ENCODE measurements at places on chromosomes 16 and 17. TPM values are rescaled to one million over a fixed set of nuclear protein-coding genes. Genes with fewer than 3 reads are reported as not detected.

GRCh38 chr16:56774016-56774680, 44.2 kb downstream of the NUP93 start:
- no peak for DNase-seq

- DNase-seq = no peak
Measured at GRCh38 chr16:87996962-87997880, 46.0 kb downstream of the BANP start.

DNA sequence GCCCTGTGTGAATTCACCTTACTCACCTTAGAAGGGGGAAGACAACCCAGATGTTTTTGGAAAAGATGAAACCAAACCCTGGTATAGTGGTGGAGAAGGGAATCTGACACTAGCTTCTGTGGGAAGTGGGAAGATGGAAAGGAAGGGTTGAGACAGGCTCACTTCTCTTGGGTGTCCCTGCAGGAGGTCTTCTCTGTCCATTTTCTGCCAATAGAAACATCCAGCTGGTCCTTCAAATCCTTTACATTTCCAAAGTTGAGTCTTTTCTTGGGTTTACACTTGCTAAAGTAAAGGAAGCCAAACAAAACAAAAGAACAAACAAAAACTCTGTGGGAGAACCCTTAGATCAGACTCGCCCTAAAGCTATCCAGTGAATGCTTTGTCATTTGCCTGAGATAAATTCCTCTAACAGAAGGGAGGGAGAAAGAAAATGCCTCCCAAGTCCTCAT, 10.2 kb downstream of the HOXB1 start:
- DNase-seq = no peak

DNA sequence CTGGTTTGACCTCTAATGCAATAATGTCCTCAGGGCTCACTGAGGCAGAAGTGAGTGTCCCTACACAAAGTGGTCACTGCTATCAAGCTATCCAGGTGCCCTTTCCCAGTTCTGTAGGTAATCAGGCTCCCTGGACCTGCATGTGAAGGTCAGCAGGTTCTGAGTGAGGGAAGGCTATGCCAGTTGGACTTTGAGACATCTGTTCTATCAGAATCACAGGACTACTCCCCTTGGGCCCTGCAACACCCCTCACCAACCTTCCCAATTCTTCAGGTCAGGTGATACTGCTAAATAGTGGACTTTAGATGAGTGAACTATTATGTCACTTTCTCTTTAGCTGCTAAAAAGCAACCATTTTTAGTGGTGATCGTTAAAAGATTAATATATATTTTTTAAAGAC, 37.6 kb downstream of the ZZEF1 start:
- DNase-seq = no peak

- DNase-seq = no peak
Measured at GRCh38 chr17:7427549-7427948, 1.1 kb upstream of the SPEM3 start.

DNA sequence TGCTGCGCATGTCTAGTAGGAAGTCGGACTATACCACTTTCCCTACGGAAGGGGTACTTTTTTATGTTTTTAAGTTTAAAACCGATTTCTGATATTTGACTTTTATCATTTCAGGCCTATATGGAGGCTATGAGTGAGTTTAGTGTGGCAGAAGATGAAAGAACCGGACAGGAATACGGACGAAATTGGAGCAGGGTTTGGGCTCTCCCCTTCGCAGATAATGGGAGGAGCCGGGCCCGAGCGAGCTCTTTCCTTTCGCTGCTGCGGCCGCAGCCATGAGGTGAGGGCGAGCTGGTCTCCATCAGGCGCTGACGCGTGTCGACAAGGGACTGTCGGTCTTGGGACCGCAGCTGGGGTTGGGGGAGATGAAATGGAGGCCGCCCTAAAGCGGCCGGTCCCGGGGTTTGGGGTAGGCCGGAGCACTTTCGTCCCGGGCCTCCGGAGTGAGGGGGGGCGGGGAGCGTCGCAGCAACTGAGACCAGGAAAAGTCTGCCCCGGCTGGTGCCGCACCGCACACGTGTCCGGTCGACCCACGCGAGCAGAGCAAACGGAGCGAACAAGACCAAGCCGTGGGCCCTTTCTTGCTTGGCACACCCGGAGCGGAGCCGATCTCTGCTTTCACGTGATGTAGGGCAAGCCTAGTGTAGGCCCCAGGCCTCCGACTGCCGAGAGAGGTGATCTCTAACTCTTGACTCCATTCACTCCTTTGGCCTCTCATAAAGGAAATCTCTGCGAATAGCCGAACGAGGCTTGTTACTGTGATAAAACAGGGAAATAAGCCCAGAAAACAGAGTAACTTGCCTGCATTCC, at the start of gene RPL19:
Gene RPL19, plus strand, starts transcription at position 214 of the 810 bp plus-strand sequence. Its CDS starts 62 bp downstream, at position 276.
- DNase-seq = peak; percentile 86

GRCh38 chr16:84940670-84941551, 70.4 kb downstream of the ZDHHC7 start:
- DNase-seq = no peak

GRCh38 chr17:42846594-42847280, 2.4 kb downstream of the AOC2 start:
- no peak for DNase-seq

GRCh38 chr17:63291258-63291657, 154.8 kb downstream of the CYB561 start:
- no peak for DNase-seq

- DNase-seq = no peak
Measured at GRCh38 chr16:4115949-4116318, 308 bp downstream of the ADCY9 start.

DNA sequence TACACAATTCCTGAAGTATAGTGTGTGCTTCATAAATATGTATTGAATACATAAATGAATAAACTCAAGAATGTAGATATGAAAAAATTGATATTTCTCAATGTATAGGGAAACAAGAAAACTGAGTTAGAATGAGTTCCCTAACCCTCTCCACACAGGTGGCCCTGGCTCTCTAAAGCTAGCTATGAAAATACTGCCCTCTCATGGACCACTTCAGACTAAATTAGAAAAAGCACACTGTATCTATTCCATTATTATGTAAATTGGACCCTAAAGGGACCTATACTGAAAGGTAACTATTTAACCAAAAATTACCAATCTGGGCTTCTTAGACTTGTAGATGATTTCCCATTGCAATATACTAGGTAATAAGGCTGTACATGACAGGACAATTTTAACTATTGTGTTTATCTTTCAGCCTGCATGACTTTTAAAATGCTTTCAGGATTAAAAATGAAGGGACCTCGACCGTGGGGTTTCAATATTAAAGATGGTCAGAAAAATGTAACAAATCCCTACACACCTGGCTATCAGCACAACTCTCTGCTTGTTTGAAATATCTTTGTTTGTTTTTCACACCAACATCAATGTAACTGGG, 672.5 kb upstream of the KIF2B start:
- no peak for DNase-seq

GRCh38 chr16:17607609-17608008, 136.8 kb upstream of the XYLT1 start:
- DNase-seq = no peak

Gene PRSS8
- total RNA-seq = not detected

Gene PLEKHG4
- 16.3 TPM for total RNA-seq

Gene GPR179
- 0.08 TPM for total RNA-seq

Gene COPRS
- 22.5 TPM for total RNA-seq

Gene NPIPB13
- 12.6 TPM for total RNA-seq
